ENCODE measurements at places on chromosomes 2 and 18.

DNA sequence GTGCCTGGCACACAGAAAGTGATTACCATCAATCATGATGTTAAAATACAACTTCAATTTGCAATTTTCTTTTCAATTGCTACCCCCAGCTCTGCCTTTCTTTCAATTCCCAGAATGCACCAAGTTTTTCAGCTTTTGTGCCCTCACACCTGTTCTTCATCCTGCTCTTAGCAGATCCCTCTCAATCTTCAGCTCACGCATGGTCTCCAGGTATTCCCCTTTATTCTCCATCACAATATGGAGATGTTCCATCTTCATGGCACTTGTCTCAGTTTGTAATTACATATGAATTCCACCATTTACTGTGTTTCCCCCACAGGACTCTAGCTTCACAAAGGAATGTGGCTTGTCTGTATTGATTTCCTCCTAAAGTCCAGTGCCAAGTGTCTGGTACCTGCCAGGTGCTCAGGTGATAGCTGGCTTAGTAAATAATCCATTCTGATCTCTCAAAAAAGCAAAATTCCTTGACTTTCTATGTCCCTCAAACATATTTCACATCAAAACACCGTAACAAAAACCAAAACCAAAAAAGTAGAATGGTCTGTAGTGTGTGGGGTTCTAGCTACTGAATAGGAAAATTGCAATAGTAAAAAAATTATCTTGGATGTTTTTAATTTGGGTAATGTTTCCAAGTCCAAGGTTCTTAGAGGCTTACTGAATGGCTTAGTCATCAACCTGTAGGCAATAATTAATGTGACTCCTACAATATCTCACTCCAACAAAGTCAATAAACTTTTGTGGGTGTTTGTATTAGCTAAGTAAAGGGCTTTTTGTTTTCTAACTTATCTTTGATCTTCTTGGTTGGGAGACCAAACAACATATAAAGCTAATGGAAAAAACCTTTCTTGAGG is 2.9 kb upstream of the INSIG2 start:
- DNase-seq: no peak

DNA sequence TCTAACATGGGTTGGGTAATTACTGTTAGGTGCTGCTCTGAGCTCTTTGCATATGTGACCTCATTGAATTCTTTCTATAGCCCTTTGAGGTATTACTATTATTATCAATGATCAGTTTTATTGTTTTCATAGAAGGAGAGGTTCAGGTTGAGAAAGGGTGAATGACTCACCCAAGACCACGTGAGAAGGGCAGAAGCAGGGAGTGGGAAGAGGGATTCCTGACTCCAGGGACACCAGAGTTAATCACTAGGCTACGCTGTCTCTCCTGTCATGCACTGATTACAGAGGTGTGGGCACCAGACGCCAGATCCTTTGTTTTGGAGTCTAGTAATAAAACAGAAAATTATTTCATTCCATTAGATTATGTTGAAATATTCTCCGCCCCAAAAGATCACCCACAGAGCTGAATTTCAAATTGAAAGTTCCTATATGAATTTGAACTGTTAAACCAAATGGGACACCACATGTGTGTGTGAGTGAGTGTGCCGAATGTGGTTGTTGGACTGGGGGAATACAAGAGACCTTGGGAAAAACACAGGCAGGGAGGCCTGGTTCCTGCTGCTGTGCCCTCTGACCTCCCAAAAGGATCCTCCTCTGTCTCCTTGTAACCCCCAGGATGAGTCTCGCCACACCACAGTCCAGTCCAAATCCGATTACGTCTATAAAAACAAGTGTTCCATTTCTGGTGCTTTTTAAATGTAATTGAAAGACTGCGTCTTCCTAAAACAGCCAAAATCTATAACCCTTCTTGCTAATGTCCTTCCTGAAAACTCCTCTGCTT is 215.4 kb downstream of the ZNF521 start:
- DNase-seq: no peak

- DNase-seq: no peak
These were observed 80.0 kb downstream of the PAX3 start for GRCh38 chr2:222218786-222219185.

DNA sequence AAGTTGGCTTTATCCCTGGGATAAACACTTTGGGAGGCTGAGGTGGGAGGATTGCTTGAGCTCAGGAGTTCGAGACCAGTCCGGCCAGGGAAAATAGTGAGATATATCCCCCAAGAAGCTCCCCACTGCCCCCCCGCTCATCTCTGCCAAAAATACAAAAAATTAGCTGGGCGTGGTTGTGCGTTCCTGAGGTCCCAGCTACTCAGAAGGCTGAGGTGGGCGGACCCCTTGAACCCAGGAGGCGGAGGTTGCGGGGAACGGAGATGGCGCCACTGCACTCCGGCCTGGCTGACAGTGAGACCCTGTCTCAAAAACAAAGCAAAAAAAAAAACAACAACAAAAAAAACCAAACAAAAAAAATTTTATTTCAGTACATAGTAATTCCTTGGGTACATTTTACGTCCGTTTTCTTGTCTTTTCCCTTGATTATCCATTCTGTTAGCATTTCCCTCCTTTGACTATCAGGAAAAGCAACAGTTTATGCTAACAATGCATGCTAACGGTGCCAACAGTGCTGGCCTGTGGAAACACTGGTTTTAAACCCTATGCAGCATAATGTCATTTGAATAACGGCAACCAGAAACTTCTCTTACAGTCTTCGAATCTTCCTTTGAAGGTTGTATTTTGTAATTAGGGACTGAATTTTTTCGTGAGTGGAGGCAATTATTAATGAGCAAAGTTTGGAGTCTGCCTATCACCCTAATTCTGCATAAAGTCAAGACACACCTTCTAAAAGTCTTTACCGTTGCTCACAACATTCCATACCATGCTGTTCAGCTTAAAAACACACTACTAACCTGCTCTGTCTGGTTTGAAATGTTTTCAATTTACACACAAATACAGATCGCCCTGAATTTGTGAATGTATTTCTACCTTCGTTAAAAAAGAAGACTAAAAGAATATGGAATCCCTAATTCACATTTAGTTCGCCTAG is 721 bp upstream of the MIB1 start:
- no peak for DNase-seq

DNA sequence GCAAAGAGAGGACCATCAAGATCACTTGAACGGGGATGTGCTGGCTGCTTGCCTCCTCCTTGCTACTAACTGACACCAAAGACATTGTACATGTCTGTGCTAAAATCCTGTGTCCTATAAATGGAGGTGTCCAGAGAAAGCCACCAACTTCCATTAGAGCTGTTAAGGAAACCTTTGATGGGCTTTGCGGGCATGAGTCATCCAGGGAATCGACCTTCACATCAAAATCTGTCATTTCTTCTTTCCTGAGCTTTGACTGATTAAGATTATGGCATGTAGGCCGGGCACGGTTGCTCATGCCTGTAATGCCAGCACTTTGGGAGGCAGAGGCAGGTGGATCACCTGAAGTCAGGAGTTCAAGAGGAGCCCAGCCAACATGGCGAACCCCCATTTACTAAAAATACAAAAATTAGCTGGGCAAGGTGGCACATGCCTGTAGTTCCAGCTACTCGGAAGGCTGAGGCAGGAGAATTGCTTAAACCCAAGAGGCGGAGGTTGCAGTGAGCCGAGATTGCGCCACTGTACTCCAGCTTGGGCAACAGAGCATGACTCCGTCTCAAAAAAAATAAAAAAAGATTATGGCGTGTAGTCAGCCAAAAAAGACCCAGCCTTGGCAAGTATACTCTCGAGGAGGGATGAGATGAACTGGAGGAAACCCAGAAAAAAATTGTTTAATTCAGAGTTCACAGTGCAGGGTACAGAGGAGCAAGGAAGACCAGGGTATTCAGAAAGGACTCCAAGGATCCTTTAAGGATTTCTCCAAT is 115.8 kb downstream of the CABLES1 start:
- no peak for DNase-seq

GRCh38 chr2:176818076-176818475 is 394.5 kb upstream of the HNRNPA3 start:
- no peak for DNase-seq

DNA sequence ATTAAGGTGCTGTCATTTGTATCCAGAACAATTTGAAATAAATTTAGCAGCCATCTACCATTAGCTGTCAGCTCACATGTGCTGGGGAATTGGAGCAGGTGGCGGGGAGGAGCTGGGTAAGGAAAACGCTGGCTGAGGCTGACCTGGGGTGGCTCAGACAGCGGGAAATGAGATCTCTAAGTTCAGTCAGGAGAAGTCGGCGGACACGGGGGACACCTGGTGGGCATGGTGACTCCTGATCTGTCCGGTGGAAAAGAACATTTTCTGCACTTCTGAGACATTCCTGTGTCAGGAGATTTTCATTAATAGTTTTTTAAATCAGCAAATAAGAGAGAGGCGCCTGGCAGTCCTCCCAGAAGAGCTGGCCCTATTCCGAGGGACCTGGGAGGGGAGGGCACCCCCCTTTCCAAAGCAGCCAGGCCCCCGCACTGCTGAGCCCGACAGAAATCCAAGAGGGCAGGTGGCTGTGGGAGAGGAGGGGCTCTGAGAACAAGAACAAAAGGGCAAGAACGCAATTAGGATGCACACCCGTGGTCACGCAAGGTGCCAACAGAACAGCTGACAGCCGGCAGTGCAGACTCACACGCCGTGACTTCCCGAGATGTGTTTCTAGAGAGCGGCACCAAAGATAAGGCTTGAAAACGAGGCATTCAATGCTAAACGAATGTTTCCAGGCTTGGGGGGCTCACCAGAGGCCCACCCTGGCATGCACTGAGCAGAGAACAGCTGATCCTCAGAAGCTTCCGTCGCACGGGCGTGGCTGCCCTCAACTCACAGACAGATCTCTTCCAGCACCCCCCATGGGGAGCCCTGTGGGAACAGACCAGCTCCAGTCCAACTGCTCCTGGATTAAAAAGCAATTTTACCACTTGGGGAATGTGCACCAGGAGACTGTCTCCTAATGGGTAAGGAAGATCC is 26.4 kb downstream of the SLC66A2 start:
- no peak for DNase-seq
